Myocyte (in vitro differentiated cells): ENCODE measurements at places on chromosomes 5 and 9. TPM values are rescaled to one million over a fixed set of nuclear protein-coding genes. Genes with fewer than 3 reads are reported as not detected.

The CARTPT gene
- total RNA-seq = not detected in 2 replicates

DNA sequence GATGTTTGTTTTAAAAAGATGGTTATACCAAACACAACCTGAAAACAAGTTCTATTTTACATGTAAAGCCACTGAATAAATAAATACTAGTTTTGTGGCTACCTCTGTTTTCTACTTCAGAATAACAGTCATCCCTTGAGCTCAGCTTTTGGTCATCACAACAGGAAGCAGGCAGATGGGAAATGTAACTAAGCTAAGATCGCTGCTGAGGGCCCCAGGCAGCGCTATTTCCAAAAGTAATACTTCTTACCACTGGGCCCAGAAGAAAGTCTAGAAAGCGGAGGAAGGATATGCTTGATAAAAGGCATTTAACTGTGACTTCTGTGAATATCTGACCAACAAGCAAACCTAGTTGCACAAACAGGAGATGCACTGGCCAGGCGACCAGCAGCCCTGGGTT is 61.4 kb downstream of the SERINC5 start:
- no peak for DNase-seq

DNA sequence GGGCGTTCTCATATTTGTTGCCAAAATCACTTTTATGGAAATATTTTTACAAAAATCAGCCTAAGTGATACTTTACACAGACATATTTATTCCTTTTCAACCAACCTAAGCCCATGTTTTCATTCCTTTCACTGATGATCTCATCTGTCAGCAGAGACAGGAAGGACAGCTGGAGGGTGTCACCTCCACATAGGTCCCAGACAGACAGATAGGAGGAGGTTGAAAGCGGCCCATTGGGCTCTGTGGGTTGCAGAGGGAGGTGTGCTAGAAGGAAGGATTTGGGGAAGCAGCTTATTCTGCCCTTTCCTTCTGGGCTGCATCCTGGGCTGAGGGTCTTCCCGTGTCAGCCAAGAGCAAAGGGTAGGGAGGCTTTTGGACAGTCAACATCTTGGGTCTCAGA is 26.0 kb upstream of the SEMA4D start:
- no peak for DNase-seq

DNA sequence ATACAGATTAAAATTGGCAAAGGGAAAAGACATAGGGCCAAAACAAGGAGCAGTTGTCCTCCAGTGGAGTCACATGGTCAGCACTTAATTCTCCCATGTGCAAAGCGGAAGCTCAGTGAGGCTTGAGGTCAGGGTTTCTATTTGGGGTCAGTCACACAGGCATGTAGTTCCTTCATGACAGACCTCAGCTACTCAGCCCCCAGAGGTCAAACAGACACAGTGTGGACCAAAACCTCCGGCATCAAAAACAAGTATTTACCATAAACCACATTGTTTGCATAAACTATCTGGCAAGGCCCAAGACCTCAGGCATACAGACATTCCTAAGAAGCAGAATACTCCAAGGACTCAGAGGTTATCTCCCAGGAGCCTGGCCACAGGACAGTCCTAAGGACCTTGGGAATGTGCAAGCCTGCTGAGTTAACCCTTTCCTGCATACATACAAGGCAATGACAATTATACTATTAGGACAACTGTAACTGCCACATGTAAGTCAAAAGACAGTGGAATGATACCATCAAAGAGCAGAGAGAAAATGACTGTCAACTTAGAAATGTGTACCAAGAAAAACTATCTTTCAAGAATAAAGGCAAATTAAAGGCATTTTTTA is 28.7 kb upstream of the FNIP1 start:
- DNase-seq = no peak

- peak; percentile 26 for DNase-seq
These were observed 79.7 kb upstream of the ASTN2 start for GRCh38 chr9:117494401-117495090.
